ENCODE measurements at places on chromosomes 4 and X.

GRCh38 chr4:7391637-7392437, 42.9 kb downstream of the PSAPL1 start:
- DNase-seq = no peak

GRCh38 chrX:149799938-149800337, 18.2 kb downstream of the MAGEA9 start:
- no peak for DNase-seq

GRCh38 chrX:75107863-75108509, 48.1 kb downstream of the ABCB7 start:
- no peak for DNase-seq

DNA sequence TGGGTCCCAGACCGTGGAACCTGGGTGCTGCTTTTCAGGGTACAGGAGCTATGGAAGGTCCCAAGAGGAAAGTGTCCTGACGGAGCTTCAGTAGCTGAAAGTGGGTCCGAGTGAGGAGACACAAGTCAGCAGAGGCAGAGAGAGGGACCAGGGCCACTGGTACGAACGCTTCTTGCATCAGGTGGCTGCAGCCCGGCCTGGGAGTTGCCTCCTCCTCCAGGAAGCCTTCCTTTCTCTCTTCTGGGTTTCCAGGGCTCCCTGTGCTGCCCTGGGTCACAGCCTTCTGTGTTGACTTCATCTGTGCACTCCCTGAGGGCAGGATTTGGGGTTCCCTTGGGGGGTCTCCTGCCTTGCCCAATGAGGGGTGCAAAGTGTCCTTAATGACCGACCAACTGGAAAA, 94.5 kb downstream of the SORCS2 start:
- no peak for DNase-seq

DNA sequence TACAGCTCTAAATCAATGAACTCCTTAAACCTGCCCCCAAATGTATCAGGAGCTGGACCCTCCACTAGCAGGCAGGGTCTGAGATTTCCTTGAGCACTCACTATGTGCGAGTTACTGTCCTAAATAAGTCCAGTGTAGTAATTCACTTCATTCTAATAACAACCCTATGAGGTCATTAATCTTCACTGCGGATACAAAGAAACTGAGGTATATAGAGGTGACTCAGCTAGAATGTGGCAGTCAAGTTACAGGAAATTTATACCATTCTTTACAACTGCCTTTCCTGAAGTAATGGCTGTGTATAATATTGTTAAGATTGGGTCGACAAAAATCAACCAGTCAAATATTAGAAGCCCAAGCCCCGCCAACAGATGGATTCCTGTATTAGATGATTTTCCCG, 473.9 kb upstream of the FTHL17 start:
- DNase-seq = no peak

DNA sequence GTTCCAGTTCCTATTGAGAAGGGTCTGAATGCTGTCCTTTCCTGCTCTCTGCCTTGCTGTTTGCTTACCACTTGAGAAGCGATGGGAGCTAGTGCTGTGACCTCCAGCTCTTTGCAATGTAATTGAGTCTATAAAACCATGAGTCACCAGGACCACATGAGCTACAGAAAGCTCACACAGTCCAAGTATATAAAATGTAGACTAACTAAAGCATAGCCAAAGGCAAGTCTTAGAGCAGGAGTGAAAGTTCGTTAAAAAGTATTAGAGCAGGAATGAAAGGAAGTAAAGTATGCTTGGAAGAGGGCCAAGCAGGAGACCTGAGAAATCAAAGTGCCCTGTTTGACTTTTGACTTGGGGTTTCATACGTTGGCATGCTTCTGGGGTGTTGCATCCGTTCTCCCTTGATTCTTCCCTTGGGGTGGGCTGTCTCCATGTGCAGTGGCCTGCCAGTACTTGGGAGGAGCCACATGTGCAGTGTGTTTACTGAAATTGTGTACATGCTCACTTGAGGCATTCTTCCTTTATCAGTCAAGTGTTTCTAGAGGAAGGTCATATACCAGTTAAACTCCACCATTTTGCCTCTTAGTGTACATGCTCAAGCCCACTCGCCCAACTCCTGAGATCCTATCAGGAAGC, 71.3 kb upstream of the KIT start:
- DNase-seq = no peak

GRCh38 chrX:103276581-103277002, at the start of gene TCEAL5:
Gene TCEAL5 (minus strand): TSS chrX:103276750. CDS start chrX:103274563, 2,187 bp downstream.
- no peak for DNase-seq

- no peak for DNase-seq
Measured at GRCh38 chr4:6573986-6574746, 823 bp upstream of the MAN2B2 start.
